Ascending aorta (tissue), 2 donors: ENCODE measurements at places on chromosomes 7 and 10. TPM values are rescaled to one million over a fixed set of nuclear protein-coding genes. Genes with fewer than 3 reads are reported as not detected.

DNA sequence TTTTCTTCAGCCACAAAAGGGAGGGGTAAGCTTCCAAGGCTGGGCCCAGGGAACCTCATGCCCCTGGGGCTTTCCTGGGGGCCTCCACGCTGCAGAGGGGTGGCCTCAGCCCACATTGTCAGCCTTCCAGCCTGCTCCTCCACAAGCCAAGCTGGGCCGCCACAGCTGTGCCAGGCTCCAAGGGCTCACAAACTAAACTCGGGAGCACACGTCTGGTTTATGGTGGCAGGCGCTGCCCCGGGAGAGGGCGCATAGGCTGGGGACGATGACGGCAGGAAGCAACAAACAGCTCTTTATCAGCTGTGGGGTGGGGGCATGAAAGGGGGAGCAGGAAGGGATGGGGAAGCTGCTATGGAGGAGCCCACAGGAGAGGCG is 6.3 kb upstream of the CDH23 start:
- peak; percentile 11 for DNase-seq

The TAS2R5 gene
- not detected for total RNA-seq

DNA sequence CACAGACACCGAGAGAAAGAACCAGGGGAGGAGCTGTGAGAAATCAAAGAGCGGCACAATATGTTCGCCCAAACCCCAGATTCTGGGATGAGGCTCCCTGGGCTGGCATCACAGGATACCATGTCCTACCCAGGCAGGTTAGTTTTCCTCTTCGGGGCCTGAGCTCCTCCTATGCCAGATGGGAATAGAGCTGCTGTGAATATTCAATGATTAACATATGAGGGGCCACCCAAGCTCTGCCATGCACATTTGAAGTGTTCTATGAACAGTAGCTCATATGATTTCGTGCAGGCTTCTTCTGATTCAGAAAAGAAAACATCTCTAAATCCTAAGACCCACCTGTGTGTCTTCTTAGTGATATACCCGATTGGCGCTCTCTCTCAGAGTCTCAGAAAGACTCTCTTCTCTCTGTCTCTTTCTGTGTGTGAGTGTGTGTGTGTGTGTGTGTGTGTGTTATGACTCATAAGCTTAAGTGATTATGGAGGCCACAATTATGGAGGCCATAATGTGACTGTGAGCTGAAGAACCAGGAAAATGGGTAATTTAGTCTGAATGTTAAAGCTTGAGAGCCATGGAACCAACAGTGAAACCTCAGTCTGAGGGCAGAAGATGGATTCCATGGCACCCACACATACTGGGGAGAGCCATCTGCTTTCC is 220.5 kb downstream of the KLF6 start:
- no peak for DNase-seq

- DNase-seq: no peak
Measured at GRCh38 chr10:80265740-80266512, 23.5 kb downstream of the MAT1A start.

GRCh38 chr10:43076876-43077420 is at the start of gene RET:
TSS of gene RET (plus strand) at chr10:43077069. CDS start at chr10:43077259, 190 bp downstream.
- no peak for DNase-seq

DNA sequence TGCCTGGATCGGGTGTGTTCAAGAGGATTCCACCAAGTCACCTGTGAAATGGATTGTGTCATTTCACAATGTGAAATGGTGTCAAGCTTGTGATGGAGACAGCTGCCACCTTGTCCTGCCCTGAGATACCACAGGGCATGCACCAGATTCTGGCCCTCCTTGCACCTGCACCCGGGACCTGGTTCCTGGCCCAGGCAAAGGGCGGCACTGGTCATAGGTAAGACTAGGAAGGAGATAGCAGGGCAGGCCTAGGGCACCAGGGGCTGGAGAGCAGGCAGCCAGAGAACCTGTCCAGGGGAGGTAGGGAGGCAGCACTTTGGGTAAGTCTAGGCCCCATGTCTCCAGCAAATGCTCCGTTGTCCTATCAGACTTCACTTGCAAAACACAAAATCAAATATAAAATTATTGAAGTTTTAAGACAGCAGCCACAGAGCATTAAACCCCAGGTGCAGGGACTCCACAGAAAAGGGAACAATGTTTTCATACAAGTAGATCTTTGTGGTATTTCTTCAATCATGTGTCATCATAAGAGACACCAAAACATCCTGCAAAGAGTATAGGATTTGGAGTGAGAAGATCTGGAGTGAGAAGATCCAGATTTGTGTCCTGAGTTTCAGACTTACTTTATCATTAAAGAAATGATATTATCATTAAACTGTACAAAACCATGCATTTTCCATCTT is 22.7 kb upstream of the ZNF800 start:
- DNase-seq: no peak

The MEPCE gene
- 32.9 TPM for total RNA-seq

The SMIM30 gene
- 35.2 TPM for total RNA-seq

The PCLO gene
- total RNA-seq: 0.11 TPM

DNA sequence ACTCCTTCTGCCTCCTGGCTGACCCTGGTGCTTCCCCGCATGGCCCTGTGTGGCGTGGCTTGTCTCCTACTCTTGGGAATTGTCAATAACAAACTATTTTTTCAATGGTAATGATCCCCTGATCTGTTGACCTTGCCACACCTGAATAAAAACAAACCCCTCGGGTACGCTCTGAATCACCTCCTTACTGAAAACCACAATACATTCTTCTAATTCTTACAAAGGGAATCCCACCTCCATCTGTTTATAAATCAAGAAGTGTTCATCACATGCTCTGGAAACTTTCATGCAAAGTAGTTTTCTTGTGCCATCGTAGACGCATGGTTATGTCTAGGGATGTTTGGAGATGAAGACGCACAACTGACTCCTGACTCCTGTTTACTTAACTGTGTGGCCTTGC is 245.8 kb downstream of the FRMD4A start:
- no peak for DNase-seq

DNA sequence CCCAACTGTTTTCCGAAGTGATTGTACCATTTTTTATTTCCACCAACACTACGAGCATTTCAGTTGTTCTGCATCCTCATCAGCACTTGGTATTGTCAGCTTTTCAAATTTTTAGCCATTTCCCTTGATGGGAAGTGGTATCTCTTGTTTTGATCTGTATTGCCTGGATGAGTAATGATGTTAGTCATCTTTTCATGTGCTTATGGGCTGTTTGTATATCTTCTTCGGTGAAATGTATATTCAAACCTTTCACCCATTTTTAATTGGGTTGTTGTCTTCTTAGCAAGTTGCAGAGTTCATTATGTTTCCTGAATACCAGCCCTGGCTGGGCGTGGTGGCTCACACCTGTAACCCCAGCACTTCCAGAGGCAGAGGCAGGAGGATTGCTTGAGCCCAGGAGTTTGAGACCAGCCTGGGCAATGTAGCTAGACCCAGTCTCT is 22.1 kb downstream of the CLIP2 start:
- no peak for DNase-seq

The ACTL6B gene
- not detected for total RNA-seq

DNA sequence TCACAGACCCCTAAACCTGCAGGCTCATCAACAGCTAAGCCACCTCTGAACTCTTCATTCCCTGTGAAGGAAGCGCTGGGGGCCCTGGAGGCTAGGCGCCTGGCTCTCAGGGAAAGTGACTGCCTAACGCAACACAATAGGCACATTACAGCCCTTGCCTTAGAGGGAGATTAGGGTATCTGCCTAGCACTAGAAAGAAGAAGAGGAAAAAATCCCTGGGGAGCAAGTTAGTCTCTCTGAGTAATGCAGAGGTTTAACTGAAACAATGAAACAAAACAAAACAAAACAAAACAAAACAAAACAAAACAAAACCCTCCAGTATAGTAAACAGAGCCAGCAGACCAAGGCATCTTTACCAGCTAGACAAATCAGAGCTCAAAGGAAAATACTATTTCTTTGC is 2.6 kb downstream of the ZNF777 start:
- no peak for DNase-seq

The GIMAP6 gene
- total RNA-seq: 37.6 TPM

The RADIL gene
- total RNA-seq: 42.4 TPM

DNA sequence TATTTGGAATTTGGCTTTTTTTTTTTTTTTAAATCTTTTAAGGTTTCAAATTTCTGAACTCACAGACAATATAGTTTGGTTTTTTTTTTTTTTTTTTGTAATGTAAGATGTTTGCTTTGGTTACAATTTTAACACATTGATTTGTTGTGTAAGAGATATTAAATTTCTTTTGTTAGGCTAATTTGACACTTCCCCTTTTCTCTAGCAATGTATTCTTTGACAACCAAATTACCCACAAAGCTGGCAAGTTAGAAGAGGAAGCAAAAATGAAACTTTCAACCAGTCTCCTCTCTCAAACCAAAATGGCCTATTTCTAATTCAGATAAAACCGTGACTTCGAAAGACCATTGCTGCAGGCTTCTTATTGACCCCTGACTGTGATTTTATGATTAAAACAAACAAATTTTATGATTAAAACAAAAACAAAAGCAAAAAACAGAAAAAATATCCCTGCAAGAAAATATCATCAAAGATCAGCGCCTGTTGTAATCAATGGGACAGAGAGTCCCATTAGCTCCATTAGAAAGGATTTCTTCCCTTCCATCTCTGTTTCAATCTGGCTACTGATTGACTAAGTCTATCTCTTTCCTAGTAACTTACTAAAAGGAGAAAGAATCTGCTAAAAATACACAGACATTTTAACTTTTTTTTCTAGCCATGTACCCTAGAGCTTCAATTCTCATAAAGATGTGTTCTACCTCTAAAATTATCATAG is 489.2 kb downstream of the MDFIC start:
- DNase-seq: no peak

DNA sequence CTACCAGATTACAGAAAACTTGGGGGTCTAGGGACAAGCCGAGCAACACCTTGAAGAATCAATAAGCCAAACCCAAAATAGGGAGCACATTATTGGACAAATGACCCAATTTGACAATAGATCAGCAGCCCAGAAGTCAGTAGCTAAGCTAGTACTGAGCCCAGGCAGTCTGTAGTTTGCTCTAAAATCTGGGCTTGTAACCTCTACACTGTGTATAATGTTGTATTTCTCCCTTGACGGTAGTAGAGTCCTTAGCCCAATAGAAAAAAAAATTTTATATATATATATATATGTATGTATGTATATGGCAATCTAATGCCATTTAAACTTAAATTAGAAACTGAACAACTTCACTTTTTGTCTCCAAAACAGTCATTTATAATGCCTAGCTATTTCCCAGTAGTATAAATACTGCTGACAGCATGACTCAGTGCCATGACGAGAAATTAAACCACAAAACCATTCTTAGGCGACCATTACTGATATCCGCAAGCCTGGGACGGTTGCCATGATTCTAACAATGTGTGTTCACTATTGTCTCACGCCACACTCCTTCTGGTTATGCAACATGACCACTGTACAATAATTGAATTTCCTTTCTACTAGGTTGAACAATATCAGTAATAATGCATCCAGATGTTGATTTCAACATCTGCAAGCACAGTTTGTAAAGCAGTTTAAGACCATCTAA is 110.5 kb downstream of the IPMK start:
- no peak for DNase-seq

The KIF5B gene
- 78.1 TPM for total RNA-seq

DNA sequence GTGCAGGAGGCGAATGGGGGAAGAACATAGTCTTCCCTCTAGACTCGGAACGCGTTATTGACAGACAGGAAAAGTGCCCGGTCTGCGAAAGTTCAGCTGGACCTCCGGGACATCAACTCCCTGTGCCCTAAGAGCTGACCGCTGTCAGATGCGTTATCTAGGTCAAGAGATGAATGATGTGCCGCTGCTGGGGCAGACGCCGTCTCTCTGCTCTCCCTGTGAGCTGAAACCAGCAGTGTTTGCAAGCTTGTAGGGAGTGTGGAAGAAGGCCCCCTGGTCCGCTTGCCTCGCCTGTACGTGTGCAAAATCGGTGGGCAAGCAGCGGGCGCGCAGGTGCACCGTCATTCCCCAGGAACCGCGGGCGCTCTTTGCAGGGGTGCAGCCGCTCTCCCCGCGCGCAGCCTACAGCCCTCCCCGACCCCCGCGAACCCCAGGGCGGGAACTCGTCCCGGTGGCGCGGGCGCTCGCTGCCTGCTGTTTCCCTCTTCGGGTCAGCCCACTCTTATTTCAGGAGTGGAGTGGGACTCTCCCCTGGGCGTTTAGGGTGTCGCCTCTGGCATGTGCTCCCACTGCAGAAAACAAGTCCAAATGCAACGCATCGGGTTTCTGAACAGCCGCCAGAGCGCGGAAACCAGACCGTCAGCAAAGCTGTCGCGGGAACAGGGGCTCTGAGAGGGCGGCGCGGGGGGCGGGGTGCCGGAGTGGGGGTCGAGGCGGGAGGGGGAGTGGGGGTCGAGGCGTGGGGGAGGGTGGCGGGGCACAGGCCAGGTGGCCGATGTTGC is 1.8 kb upstream of the PFKFB3 start:
- no peak for DNase-seq

DNA sequence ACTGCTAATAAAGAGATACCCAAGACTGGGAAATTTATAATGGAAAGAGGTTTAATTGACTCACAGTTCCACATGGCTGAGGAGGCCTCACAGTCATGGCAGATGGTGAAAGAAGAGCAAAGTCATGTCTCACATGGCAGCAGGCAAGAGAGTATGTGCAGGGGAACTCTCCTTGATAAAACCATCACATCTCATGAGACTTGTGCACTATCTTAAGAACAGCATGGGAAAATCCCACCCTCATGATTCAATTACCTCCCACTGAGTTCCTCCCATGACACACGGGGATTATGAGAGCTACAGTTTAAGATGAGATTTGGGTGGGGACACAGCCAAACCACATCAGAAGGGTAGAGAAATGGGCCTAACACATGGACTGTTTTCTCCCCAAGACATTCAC is 156.3 kb downstream of the CCDC71L start:
- no peak for DNase-seq

DNA sequence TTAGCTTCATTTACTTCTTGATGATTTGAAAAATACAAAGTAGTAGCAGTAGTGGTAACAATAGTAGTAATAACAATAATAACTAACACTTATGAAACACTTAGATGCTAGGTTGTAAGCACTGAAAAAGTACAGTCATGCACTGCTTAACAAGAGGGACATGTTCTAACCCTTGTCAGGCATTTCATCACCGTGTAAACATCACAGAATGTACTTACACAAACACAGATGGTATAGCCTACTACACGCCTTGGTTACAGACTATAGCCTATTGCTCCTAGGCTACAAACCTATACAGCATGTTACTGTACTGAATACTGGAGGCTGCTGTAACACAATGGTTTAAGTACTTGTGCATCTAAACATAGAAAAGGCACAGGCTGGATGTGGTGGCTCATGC is 60.6 kb downstream of the PUS7 start:
- no peak for DNase-seq

GRCh38 chr10:128792426-128793140 is 666.4 kb upstream of the MKI67 start:
- no peak for DNase-seq

- no peak for DNase-seq
Measured at GRCh38 chr10:94066411-94066810, 72.7 kb downstream of the PLCE1 start.
